ENCODE measurements at places on chromosomes 16 and 17. TPM values are rescaled to one million over a fixed set of nuclear protein-coding genes. Genes with fewer than 3 reads are reported as not detected.
A peak's percentile ranks its signal among the peaks of the same experiment; 100 is the strongest.

GRCh38 chr17:60423865-60424264 is 1.6 kb downstream of the CHCT1 start:
- DNase-seq = no peak

DNA sequence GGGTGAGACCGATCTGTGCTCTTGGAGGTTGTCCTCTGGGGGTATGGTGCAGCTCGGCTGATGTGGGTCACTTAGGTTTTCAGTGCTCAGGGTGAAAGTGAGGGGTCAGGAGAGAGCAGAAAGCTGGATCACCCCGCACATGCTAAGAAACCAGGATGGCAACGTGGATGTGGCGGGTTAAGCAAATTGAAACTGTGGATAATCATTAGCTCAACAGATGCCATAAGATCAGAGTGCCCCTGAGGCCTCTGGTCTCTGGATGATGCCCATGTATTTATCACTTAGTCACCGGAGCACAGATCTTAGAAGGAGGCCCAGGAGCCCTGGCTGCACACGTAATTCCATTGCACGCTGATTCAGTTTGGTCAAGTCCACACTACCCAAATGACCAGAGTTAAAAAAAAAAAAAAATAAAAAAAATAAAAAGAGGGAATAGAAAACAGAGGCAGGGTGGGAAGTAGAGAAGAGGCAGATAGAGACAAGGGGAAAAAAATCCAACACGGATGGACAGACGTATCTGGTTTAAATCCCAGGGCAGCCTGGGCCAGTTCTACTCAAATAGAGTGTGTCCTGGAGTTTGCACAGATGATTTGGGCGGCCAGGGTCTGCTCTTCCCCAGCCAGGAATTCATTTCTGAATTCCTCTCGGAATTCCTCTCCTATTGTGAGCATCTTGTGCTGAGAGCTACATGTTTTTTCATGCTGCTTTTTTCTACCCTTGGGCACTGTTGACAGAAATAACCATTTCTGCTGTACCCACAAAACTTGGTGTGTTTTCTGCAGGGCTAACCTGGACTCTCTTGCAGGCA is 378.3 kb downstream of the CPPED1 start:
- DNase-seq = no peak

GRCh38 chr17:41013606-41014005 is 4.7 kb upstream of the KRTAP3-1 start:
- no peak for DNase-seq

Gene TMEM204
- 37.2 TPM for total RNA-seq

Gene CALB2
- total RNA-seq = 190 TPM

Gene NPIPA3
- 4.1 TPM for total RNA-seq

Gene SOX8
- total RNA-seq = 1.3 TPM

- DNase-seq = no peak
Observed at GRCh38 chr17:60141111-60142018, 8.4 kb upstream of the CA4 start.

DNA sequence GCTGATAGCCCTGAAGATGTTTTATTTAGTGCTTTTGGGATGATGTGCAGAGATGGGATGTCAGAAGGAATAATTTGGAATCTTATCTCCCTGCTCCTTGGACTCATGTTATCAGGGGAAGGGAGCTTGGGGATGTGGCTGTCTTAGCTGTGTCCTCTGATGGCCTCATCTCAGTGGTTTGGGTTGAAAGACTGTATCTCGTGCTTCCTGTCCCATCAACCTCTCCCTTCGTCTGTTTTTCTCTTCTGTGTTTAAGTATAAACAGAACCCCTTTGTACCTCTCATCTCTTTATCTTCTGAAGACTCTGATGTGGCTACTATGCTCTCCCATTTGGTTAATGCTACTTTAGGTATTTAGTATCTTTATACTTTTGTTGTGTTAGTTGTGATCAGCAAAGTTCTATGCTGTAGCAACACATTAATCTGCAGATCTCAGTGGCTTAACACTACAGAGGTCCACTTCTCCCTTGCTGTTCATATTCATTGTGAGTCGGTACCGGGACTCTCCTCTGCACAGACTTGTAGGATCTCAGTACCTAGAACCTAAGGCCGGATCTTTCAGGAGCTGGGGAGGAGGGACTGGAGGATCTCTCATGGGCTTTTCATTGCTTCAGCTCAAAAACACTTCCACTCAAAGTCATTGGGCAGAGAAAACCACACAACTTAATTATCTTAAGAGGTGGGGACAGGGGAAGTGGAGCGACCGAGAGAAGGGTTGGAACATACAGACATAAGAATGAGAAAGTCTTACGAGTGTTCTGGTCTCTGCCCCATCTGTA is 28.8 kb downstream of the PRKCA start:
- no peak for DNase-seq

Gene USP6
- 0.26 TPM for total RNA-seq

DNA sequence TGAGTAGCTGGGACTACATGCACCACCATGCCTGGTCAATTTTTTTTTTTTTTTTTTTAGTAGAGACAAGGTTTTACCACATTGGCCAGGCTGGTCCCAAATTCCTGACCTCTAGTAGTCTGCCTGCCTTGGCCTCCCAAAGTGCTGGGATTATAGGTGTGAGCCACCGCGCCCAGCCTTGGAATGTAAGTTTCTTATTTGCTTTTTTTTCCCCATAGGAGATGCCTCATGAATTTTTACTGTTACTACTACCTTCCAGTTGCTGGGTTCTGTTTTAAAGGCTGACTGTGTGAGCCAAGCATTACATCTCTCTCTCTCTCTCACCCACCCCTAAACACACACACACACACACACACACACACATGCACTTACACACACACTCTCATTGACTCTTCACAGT is 112.6 kb downstream of the RGS9 start:
- no peak for DNase-seq

Gene KRTAP9-8
- not detected for total RNA-seq

DNA sequence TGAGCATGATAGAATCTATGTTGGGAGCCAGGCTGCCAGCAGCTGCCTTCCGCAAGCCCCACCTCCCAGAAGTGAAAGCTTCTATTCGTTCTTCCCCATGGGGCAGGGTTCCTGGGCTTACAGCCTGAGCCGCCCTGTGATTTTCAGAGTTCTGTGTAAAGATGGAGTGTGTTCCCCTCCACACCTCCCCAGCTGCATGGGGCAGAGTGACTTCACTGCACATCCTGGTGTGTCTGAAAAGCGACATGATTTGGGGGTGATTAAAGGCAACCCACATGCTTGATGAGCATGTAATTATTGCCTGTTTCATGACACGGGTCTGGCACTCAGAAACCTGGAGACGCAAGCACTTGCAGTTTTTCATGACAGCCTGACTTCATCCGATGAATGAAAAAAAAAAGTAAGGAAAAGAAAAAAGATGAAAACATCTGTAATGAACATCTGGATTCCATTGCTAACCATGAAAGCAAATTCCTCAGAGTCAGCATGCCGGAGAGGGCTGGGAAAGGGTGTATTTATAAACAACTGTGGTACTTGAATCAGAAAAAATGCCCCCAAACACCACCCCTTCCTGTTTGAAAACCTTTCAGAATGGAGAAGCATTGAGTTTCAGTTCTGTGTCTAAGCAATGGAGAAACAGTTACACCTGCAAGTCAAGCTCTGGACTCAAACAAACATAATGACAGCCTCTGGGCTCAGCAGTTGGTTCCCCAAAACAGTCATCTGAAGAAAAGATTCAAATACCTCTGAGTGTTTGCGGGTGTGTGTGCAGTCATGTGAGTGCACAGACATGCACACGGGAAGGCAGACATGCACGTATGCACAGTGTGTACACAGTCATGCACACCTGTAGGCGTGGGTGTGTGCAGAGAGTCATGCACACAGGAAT is 266.0 kb downstream of the ENGASE start:
- DNase-seq = no peak

DNA sequence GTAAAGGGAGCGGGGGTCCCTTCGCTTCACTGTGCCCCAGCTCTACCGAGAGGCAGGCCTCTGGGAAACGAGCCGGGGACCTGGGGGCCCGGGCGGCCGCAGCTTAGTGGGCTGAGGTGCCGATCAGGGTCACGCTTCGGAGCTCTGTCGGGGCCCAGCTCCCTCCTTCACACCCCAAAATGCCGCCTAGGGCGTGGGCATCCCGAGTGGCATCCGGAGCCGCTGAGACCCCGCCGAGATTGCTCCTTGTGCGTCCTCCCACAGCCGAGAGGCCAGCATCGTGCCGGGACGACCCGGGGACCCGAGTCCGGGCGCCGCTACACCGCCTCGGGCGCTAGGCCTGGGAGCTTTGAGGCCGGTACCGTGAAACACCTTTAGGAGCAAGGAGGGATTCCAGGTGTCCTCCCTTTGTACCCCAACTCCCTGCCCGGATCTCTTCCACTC is 1.3 kb downstream of the SALL1 start:
- DNase-seq = no peak

GRCh38 chr16:53433930-53434376 is 318 bp upstream of the RBL2 start:
- DNase-seq = no peak

Gene EVPLL
- 0.22 TPM for total RNA-seq

DNA sequence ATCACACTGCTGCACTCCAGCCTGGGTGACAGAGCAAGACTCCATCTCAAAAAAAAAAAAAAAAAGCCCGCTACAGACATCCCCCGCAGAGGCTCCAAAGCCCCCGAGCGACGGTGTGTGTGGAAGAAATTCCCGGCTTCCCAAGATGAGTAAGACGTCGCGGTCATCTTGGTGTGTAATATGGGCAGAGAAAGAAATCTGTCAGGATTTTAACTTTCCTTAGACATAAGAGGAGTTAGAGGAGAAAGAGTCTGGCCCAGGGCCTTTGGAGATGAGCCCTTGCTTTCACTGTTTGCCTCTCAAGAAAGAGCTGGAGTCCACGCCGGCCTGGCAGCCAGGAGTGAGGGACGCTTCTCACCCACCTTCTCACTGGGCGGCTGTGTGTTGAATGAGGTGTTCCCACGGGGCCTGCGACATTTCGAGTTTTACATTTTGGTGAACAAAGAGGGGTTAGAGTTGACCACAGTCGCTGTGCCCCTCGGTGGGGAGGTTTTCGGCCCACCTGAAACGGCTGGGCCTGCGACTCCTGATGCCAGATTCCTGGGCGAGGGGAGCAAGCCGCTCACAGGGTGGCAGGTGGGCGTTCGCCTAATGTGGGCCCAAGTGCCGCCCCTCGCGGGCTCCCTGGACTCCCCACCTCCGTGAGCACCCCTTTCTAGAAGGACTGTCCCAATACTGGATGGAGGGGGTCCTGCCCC is 17.9 kb downstream of the C1QTNF1 start:
- peak; percentile 88 for DNase-seq

GRCh38 chr17:63772801-63773271 is 561 bp downstream of the CCDC47 start:
- no peak for DNase-seq

Gene GPR139
- not detected for total RNA-seq

Gene NGFR
- total RNA-seq = 42.0 TPM

DNA sequence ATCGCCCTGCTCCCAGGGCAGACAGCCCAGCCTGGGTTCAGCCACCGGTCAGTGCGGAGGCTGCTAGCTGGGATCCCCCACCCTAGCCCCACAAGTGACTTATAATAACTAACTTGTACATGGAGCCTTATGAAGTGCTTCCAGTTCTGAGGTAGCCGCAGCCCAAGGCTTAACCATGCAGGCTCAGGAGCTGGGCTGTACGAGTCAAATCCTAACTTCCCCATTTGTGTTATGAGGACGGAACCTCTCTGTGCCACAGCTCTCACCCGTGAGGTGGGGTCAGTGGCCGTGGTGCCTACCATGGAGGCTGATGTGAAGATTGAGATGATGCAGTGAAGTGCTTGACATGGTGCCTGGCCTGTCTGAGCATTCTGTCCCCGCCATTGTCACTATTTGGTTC is 27.8 kb upstream of the GOSR2 start:
- no peak for DNase-seq

- no peak for DNase-seq
Observed at GRCh38 chr16:3713587-3714242, 3.6 kb downstream of the TRAP1 start.

- no peak for DNase-seq
Observed at GRCh38 chr16:53901408-53901807, 197.5 kb downstream of the FTO start.

DNA sequence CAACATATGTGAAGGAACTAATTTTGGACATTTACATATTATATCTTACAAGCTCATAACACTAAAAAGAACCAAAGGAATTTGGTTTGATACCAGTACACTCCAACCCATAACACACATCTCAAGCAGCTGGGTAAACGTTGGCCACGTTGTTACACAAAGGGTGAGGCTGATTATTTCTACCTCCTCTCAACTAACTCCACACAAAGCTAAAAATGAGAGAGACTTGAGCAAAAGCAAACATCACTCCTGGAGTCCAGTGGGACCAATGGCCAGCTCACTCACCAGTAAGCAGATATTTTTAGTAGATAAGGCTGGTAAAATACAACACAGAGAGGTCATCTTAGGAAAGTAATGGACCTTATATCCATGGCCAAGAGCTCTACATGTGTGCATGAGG is 207.6 kb downstream of the MRTFB start:
- DNase-seq = no peak

- DNase-seq = no peak
Observed at GRCh38 chr17:50317121-50317520, 28.8 kb upstream of the XYLT2 start.

Gene CASKIN1
- 0.06 TPM for total RNA-seq

Measured in mesenteric fat pad (tissue), 1 donor.